ENCODE measurements at places on chromosomes 3 and 15.

- no peak for DNase-seq
Observed at GRCh38 chr3:124802061-124802698, 71.9 kb downstream of the UMPS start.

DNA sequence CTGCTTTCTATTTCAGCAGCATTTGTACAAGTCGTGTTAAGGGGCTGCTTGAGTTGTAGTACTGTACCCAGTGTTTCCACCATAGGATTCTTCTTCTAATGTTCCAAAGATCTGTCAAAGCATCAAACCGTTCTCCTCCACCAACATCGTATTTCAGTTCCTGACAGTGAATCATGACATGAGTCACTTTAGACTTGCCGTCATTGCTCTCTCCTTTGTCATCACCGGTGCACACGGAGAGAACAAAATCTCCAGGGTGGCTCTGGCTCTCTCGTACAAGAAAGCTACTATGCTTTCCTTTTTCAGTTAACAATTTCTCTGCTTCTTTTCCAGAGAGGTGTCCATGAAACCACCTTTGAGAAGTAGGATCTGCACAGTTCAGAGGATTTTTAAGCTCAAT, 270.9 kb upstream of the CCDC54 start:
- no peak for DNase-seq

GRCh38 chr15:85689729-85690128, 105.0 kb downstream of the KLHL25 start:
- DNase-seq: peak; percentile 67

- no peak for DNase-seq
Observed at GRCh38 chr3:184459355-184459754, 79.5 kb downstream of the CHRD start.

- DNase-seq: no peak
Observed at GRCh38 chr3:58837856-58838255, 171.3 kb upstream of the FAM3D start.

DNA sequence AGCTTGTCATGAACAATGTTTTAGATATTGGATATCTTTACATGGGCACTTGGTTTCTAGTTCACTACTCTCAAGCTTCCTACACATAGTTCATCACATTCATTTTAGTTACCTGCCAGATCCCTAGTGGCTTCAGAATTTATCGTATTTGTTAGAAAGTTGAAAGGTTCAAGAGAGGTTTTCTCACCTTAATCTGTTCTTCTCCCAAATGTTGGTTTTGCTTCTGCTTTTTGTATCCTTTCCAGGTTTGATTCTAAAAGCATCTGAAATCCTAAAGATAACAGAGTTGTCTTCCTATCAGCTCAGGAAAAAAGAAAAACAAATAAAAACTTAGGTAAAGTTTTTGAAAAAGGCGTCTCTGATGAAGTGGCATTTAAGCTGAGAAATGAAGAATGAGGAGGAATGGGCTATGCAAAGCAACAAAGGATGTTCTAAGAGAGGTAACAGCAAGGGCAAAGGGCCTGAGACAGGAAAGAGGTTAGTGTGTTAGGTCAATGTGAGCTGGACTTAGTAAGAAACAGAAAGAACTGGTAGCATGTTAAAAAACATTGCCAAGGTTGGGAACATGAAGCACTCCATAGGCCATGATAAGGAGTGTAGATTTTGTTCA, 104.7 kb upstream of the CMC1 start:
- DNase-seq: no peak
